ENCODE measurements at places on chromosomes 7 and 10.

GRCh38 chr7:72709909-72710308 is 118.1 kb downstream of the TYW1B start:
- no peak for DNase-seq

GRCh38 chr10:103715430-103715829 is 139.9 kb downstream of the SH3PXD2A start:
- DNase-seq: no peak

- no peak for DNase-seq
These were observed 6.0 kb upstream of the GATA3 start for GRCh38 chr10:8048281-8049008.

DNA sequence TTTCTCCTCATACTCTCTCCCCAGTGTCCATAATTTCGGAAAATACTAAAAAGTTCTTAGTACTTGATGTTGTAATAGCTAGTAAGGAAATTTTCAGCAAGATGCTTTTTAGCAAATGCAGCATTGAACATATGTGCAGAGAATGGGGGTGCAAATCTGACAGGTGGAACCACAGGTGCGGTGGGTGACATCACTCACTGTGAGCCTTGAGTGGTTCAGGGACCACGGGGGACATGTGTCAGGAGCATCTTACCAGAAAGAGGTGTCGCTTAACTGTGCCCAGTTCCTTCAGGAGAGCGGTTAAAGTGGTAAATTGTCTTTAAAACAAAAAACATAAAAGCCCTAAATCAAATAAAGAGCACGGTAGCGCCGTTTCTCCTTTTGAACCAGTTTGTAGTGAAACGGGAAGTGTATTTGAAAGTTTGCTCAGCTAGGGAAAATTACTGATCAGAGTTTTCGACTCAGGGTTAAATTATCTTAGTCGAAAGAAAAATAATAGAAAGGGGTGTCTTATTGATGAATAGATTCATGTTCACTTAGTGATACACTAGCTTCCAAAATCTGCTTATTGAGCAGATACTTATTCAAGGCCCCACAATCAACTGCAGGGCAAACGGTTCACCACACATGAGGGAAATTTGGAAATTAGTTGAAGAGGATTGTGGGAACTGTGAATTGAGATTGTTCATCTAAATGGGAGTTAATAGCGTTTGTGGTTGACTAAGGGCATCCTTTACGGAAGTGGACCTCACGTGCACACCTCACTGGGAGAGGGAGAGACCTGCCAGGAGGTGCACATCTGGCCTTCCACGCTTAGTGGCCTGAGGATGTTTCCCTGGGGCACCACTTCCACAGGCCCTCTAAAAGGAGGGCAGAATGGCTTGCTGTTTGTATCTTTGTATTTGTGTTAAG is 12.7 kb downstream of the CUL1 start:
- DNase-seq: no peak

DNA sequence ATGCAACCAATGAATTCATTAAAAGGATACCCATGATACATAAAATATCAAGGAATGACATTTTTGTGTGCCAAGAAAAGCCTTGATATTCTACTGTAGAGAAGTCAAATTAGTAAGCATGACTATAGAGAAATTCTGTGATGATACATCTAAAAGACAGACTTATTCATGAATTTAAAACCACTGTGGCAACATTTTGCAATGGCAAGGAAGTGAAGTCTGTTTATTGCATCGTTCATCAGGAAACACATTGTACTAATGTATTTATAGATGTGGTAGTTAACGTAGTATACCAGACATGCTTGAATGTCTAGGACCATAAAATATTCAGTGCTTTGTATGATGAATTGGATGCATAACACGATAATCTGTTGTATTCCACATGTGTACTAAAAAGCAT is 9.3 kb upstream of the CLEC5A start:
- DNase-seq: no peak

DNA sequence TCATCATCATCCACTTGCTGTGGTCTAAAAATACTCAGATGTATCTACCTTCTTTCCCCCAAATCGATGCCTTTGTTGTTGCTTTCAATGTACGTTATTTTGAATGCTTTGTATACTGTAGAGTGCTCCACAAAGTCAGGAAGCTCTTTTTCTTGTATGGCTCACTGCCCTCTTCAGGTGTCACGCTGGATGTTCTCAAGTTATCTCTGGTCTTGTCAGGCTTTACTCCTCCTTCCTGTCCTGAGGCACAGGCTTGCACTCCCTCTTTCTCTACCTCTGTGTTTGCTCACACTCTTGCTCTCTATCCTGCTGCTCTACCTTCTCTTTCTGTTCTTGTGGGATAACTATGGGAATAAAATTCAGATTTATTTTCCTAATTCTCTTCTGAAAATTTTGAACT is 381.3 kb downstream of the NRG3 start:
- DNase-seq: no peak

DNA sequence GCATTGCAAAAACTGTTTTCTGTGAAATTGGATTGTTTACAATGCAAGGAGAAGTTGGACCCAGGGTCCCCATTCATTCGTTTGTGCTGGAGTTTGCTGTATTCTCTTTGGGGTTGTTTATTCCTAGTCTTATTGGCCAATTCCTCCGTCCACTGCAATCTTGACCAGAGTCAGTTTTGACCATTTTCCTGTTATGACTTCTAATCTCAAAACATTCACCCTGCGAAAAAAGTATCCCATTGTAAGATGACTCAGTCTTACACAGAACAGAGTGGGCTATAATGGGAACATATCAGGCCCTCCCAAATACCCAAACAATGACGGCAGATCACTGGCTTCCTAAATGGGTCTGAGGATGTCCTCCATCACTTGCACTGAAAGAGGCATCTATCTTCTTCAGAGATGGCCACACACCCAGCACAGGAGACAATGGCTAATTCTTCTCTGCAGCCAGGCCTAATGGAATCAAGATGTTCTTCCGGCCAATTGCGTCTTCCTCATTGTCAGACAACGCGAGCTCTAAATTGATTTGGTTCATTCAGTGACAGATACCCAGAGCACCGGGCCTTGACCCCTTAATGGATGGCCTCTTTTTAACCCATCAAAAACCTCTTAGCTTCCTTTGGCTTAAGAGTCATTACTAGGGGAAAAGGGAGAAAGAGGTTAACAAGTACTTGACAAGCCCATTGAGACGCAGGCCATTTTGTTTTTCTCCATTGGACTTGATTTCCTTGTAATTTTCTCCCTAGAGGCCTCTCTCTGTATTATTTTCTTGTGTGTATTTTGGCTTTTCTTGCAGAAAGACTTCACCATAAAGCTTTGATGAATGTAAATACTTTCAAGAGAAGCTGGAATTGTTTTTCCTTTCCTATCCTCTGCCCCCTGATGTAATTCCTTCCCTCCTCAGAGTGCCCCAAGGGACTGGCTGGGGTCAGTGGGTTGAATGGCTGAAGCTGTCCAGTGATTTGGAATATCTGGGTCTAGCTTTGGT is 129.6 kb downstream of the PRPF18 start:
- DNase-seq: no peak

GRCh38 chr7:92025260-92025659 is 84.6 kb downstream of the AKAP9 start:
- DNase-seq: no peak

DNA sequence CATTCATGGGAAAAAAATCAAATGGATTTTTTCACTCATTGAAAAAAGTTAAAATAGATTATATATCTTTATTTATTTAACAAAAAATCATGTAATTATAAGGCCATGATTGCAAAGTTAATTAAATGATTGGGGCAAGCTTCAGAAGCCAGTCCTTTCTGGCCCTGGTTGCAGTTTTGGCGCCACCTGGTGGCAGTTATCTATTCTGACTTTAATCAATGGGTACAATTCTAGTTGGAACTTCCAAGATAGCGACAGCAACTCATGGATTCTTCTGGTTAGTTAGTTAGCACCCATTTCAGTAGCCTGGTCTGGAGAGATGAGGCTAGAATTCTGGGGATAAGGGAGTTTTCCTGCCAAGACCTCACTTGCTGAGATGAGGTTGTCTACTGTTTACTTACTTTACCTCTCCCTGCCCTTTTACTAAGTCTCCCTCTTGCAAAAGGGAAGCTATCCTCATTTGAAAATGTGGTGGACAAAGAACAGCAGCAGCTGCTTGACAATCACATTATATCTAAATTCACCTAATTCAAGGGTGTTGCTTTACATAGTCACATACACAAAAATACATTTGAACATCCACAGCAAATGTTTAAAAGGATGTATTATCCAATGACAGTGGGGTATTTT is 42.3 kb downstream of the NOC3L start:
- peak; percentile 47 for DNase-seq

DNA sequence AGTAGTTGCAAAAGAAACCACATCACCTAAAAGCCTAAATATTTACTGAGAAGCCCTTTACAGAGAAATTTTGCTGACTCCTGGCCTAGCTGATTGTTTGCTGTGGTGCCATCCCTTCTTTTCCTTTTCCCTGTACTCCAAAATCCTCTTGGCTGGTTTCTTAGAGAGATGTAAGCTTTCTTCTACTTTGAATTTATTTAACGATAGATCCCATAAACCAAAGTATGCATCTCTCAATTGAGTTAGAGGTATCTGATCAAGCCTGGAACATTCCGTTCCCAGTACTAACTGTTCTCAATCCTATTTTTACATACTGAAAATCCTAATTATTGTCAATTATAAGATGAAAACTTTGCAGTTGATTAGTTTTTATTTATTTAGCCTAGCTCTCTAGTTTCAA is 6.3 kb downstream of the TMEM60 start:
- DNase-seq: no peak

- no peak for DNase-seq
These were observed 188.7 kb upstream of the MBL2 start for GRCh38 chr10:52961323-52961722.
